ENCODE measurements at places on chromosomes 5 and 9.

- DNase-seq, result no peak
Observed at GRCh38 chr5:54553659-54554207, 36.2 kb downstream of the SNX18 start.

GRCh38 chr5:163613150-163613442 lies 107.7 kb downstream of the MAT2B start:
- DNase-seq, result no peak

DNA sequence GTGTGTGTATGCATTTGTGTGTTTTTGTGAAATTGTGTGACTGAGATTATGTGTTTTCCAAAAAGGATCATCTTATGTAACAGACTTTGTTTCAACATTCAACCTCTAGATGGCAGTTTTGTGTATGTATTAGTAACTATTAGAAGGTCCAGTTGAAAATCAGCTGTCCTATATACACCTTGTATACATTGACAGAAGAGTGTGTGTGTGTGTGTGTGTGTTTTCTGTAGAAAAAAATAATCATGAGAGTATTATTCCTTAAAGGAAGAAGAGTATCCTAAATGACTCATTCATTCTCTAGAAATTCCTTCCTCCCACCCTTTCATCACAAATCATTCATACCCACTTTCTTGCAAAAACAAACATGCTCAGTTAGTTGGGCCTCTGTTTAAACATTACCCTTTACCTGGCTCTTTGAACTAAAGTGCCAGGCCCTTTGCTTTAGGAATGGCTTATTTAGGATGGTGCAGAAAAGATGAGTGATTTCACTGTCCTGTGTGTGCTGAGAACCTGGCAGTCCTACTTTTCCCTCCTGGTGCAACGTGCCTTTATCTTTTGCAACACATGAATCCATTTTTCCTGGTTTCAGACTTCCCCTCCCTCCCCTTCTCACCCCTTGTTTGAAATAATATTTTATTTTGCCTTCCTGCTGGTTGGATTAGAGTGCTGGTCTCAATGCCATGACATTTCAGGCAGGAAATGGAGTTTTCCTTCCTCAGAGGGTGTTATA lies 152.2 kb downstream of the ARHGAP26 start:
- DNase-seq, result peak; percentile 88

GRCh38 chr5:82417776-82418607 lies 139.8 kb upstream of the RPS23 start:
- DNase-seq, result no peak

GRCh38 chr5:884345-885126 lies 8.1 kb downstream of the BRD9 start:
- no peak for DNase-seq

DNA sequence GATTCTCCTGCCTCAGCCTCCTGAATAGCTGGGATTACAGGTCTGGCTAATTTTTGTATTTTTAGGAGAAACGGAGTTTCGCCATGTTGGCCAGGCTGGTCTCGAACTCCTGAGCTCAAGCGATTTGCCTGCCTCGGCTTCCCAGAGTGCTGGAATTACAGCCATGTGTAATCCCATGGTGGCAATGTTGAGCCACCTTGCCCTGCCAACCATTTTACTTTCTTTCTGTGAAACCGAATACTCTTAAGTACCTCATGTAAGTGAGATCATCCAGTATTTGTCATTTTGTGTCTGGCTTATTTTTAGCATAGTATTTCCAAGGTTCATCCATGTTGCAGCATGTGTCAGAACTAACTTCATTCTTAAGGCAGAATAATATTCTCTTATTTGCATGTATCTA lies 8.2 kb downstream of the PRRC2B start:
- DNase-seq, result no peak

GRCh38 chr5:7377761-7378160 lies 18.2 kb upstream of the ADCY2 start:
- DNase-seq, result no peak

DNA sequence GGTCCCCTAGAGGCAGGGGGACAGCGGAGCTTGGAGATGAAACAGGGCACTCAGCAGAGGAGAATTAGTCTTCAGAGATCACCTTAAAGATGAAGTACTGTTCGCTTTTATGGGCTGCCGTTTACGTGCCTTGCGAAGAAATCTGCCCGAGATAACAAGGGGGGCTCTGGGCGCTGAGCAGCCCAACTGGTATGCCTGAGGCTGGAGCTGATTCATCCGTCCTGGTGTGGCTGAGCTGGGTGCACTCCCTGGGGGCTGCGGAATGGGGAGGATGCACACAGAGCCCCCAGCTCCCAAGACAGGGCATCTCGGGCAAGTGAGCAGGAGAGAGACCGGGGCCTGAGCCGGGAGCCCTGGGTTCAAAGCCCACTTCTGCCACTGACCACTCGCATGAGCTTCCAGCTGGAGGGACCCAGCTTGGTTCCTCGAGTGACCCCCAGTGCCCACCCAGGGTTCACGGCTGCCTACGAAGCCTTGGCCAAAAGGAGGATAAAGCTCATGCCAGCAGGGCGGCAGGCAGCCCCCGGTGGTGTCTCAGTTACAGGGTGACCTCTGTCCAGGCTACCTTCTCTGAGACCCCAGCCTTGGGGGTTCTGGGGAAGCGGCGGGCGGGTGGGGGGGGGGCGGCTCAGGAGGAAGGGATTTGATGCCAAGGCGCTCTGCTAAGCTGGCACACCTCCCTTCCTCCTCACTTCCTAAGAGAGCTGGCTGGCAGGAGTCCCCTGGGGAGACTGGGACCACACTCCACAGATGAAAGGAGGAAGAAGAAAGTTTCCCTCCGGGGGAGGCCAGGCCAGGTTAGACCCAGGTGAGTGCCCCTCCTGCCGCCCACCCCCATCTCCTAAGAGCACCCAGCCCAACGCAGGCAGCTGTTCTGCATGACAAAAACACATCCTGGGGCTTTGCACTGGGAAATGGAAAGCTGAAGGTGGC lies 5.7 kb downstream of the FIBCD1 start:
- DNase-seq, result no peak

- DNase-seq, result no peak
Observed at GRCh38 chr9:75491533-75491932, 398.9 kb upstream of the PCSK5 start.

DNA sequence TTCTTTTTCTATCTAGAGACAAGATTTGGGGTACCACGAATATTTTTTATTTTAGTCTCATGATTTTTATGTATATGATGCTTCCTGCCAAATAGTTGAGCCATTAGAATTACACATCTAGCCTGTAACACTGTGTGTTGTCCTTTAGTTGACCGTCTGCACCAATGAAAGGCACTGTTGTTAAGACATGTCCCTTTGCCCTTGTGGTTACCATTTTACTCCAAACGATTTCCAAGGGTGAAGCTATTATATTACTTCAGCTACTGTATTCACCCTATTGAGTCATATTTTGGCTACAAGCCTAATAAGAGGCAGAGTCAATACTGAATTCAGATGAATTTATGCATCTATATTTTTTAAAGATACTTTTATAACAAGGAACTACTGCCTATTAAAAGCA lies 207.6 kb downstream of the CETN3 start:
- DNase-seq, result no peak

- DNase-seq, result no peak
Observed at GRCh38 chr5:52077941-52078815, 694.9 kb downstream of the ISL1 start.

GRCh38 chr9:76425677-76426453 lies 31.6 kb upstream of the RFK start:
- no peak for DNase-seq

DNA sequence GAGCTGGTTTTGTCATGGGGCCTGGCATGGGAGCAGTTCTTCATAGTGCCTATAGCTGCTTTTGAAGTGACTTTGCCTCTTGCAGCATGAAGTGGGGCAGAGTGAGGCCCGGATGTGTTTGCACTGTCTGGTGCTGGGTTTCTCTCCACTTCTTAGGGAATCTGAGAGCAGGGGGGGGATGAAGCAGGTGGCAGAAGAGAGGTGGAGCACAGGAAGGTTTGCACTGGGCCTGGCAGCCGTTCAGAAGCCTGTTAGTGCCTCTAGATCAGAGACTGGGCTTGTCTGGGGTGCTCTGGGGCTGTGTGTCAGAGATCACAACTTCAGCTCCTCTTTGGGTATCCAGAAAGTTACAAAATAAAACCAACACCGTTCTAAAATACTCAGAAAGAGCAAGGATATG lies 18.4 kb downstream of the USP20 start:
- no peak for DNase-seq

DNA sequence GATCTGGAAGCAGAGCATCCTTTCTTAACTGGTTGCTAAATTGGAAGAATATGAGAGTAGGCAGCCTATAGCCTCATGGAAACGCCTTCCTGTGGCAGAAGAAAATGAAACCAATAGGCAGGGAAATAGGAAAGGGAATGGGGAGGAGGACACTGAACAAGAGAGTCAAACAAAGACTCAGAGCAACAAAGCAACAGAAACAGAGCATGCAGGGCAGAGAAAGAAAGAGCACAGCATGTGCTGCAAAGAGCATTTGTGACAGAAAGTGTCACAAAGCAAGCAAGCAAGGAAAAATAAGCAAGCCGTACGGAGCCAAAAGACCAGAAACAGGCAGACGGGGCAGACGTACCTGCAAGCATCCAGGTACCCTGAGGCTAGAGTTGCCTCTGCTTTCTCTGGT lies 123.1 kb downstream of the RAPGEF6 start:
- DNase-seq, result no peak

DNA sequence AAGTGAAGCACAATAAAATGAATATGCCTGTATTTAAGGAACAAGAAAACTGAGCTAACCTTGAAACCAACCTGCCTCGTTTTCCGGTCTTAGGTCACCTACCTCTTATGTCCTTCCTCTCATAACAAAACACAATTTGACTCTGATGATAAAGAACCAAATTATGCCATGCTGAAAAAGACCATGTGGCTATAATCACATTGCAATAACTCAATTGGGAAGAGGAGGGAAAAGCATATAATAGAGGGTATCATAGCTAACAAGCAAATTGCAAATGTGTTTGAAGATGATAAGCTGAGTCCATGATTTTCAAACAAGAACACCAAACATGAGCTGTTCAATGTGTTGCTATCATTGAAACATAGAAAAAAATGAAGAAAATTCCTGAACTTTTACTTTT lies 260.8 kb downstream of the PLK2 start:
- no peak for DNase-seq

GRCh38 chr5:175470781-175471180 lies 7.6 kb upstream of the SFXN1 start:
- no peak for DNase-seq

GRCh38 chr5:75935572-75935971 lies 147.6 kb upstream of the SV2C start:
- DNase-seq, result no peak

- DNase-seq, result no peak
Observed at GRCh38 chr9:8800196-8800595, 1000.6 kb upstream of the DMAC1 start.

DNA sequence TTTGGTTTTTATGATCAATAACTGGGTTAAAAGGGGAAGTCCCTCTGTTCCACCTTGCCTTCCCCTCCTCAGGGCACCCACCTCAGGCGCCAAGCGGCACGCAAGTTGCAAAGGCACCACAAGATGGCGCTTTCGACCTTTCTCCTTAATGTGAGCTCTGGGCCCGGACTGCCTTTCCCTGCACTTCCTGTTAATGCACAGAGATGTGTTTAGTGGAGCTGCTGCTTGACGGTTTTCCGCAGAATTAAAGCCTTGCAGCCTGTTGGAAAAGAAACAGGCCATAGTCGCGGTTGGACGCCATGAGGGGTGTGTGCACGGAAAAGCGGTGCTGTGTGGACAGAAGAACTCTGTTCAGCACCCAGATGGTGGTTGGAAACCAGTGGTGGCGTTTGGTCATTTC lies 17.9 kb downstream of the CXCL14 start:
- peak; percentile 85 for DNase-seq
